IPS-NIHi11 (cell line): ENCODE measurements at places on chromosomes 7 and 10.

DNA sequence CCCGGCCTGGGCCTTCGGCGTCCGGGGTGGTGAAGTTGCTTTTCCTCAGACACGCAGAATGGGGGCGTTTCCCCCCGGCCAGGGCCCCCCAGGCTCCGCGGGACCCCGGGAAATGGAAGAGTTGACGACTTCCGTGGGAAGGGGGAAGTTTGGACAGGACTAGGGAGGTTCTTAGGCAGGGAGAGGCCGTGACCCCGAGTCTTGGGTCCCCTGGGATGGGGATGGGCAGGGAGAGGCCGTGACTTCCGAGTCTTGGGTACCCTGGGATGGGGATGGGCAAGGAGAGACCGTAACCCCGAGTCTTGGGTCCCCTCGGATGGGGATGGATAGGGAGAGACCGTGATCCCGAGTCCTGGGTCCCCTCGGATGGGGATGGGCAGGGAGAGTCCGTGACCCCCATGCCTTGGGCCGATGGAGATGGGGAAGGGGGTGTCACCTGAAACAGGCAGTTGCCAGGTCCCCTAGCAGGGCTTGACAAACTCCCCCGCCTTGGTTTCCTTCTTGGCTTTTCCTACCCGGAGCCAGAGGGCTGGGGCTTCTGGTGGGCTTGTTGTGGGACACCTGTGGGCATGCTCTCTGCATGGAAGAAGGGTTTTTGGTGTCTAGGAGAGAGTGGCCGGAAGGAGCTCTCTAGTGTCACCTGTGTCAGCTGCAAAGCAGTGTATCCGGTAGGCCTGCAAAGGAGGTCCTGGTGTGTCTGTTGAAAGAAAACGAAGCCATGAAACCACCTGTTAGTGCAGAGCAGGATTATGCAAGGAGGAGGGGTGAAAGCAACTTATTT, 1.1 kb downstream of the TRRAP start:
- no peak for DNase-seq

DNA sequence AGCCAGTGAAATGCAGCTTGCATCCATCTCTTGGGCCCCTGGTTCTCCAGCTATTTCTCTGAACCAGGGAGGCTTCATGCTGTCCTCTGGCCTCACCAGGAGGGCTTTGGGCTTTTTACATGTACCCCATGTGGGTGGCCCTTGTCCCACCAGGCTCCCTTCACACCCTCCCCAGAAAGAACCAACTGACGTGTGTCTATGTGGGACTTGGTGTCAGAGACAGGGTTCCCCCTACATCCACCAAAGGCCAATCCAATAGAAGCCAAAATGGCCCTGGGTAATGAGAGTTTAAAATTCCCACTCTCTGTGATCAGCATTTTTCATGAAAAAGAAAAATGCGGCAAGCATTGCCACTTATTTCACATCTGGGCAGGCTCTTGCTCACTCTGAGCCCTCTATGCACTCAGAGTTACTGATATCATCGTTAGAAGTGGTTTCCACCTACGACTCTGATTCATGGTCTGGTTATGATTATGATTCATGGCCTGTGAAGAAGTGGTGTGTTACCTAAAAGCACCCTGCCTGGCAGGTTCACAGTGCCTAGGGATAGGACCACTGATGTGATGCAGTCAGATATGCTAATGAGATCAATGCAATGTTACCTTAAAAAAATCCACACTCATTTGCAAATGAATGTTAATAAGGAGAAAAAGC, 133.5 kb downstream of the BUB3 start:
- no peak for DNase-seq

DNA sequence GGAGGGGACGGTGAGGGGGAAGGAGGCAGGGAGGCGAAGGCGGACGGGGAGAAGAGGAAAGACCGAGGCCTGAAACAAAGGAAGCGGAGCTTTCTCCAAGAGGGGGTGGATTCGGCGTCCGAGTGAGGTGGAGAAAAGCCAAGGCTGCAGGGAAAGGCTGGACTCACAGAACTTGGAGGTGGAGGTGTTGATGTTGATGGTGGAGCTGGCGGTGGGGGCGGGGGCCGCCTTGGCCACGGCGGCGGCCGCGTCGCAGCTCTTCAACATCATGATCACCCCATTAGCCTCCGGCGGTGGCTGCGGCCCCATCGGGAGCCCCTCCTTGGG, 578 bp downstream of the CACUL1 start:
- peak; percentile 65 for DNase-seq

GRCh38 chr7:128954830-128955802, 17.4 kb downstream of the IRF5 start:
- DNase-seq: no peak
